ENCODE measurements at places on chromosomes 1 and 21. TPM values are rescaled to one million over a fixed set of nuclear protein-coding genes. Genes with fewer than 3 reads are reported as not detected.

Gene PRAMEF33
- total RNA-seq: not detected

Gene ELAPOR1
- total RNA-seq: 10.2 TPM

Gene SSR2
- total RNA-seq: 234 TPM

Gene ATP5PO
- total RNA-seq: 230 TPM

Gene LRRIQ3
- 0.82 TPM for total RNA-seq

Gene PDZK1IP1
- total RNA-seq: not detected

Gene RPF1
- 68.2 TPM for total RNA-seq

Gene SLAMF9
- not detected for total RNA-seq

Gene KCNJ6
- not detected for total RNA-seq

Gene ZSCAN20
- 3.3 TPM for total RNA-seq

Gene NEGR1
- total RNA-seq: 0.24 TPM

Gene CFHR2
- total RNA-seq: not detected

Gene MYOG
- total RNA-seq: not detected

Gene PDZK1
- 0.39 TPM for total RNA-seq

Gene RAB3B
- 0.09 TPM for total RNA-seq

Gene CACNA1S
- total RNA-seq: not detected

Gene HES3
- total RNA-seq: not detected

Gene TNFSF4
- 2.0 TPM for total RNA-seq

Gene CNR2
- total RNA-seq: 0.35 TPM

Gene KIF21B
- total RNA-seq: 101 TPM

Gene OR2L13
- 0.14 TPM for total RNA-seq

Gene TOMM40L
- total RNA-seq: 10.3 TPM

Gene LPAR3
- total RNA-seq: 0.65 TPM

All from activated T-cell treated with anti-CD3 and anti-CD28 coated beads, Interleukin-2, amount 50 U/mL, for 72 hours (primary cell).